ENCODE measurements at places on chromosomes 11 and 22. TPM values are rescaled to one million over a fixed set of nuclear protein-coding genes. Genes with fewer than 3 reads are reported as not detected.

CCDC81 gene
- 0.31 TPM for total RNA-seq

ALDH3B1 gene
- total RNA-seq, result 108 TPM

DNA sequence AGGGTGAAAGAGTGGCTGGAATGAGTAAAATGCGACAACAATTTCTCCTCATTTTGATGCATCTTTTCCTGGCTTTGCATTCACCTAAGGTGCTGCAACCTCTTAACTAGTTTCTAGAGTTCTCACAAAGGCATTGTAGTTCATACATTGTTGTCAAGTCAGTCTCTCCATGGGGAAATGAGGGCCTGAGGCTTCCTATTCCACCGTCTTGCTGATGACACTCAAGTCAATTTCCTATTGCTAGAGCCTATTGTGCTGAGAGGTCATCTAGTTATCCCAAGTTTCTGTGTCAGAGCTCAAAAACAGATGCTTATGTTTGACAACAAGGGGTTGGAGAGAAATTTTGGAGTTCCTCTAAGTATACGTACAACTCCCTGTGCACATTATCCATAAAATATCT lies 11.6 kb upstream of the MS4A6A start:
- DNase-seq, result no peak

DNA sequence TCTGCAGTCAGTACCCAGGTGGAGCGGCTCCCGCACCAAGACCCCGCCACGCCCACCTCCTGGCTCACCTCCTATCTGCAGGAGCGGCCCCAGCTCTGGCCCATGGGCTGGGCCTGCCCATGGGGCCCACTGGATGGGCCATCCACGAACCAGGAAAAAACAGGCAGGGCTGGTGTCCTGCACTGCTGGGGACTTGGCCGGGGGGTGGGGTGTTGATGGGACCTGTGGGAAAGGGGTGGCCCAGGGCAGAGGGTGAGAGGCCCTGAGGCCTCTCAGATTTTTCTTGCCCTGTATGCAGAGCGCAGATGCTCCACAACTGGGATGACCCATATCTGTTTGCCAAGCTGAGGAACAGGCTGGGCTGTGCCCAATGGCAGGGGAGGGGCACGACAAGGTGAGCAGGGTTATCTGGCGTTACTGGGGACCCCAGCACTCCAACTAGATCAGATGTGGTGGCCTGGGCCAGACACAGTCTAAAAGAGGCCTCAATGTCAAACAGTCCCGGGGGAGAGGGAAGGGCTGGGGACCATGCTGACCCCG lies 2.7 kb upstream of the PIM3 start:
- DNase-seq, result no peak

DNA sequence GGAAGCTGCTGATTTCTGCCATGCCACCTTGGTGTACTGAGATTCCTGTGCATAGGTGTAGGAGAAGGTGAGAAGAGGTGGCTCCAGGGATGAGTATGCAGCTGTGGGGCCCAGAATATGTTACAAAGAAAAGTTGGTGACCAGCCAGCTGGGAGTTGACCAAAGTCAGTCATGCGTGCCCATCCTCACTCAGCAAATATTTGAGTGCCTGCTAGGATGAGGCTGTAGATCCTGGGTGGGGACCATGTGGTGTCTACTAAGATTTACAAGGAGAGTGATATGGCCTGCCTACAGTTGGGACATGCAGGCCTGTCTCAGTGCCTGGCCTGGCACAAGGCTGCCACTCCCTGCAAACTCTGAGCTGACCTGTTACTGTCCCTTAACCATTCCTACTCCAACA lies 19.4 kb downstream of the RNF185 start:
- no peak for DNase-seq

DNA sequence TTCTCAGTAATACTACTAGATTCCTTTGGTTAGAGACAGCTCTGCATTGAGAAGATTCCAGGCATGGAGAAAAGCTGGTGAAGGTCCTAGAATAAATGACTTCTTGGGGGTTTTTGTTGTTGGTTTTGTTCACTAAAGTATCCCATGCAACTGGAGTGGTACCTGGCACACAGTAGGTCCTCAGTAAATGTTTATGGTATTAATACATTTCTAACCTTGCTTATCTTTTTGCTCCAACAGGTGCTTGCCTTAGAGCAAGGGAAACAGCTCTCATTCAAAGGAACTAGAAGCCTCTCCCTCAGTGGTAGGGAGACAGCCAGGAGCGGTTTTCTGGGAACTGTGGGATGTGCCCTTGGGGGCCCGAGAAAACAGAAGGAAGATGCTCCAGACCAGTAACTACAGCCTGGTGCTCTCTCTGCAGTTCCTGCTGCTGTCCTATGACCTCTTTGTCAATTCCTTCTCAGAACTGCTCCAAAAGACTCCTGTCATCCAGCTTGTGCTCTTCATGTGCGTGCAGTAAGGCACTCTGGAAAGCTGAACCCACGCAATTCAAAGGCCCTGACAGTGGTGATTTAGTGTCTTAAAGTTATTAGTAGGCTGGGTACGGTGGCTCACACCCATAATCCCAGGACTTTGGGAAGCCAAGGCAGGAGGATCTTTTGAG lies 2.0 kb downstream of the TMEM138 start:
- no peak for DNase-seq

GRCh38 chr11:116096272-116096995 lies 592.2 kb upstream of the CADM1 start:
- DNase-seq, result no peak

DNA sequence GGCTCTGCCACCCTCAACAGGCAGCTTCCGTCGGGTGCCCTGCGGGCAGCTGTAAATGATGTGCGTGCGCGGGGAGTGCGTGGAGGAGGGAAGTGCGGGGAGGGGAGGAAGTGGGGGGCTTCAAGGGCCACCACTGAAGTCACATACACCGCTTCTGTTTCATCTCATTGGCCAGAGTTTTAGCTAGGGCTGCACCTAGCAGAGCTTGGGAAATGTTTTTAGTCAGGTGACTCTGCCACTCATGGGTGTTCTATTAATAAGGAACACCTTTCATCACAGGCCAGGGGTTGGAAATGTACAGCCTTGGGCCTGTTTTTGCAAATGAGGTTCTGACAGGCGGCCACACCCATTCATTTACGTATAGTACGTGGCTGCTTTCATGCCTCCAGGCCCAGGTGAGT lies 14.6 kb downstream of the FAM118A start:
- DNase-seq, result no peak

DNA sequence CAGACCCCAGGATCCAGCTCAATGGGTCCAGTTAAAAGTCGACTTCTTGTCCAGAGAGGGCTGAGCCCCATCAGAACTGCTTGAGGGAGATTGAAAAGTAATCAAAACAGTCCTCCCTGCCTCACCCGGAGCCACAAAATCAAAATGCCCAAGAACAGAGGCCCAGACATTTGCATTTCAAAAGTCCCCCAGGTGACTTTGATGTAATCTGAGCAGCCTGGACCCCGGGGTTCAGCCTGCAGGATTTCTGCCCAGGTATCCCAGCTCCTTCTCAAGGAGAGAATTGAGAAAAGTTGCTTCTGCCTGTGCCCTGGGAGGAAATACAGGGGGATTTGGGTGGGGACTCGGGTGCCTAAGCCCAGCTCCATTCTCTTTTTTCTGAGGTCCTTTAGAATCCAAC lies 1385.0 kb downstream of the TBC1D22A start:
- no peak for DNase-seq

- no peak for DNase-seq
These were observed 90.3 kb upstream of the BARX2 start for GRCh38 chr11:129285402-129285786.

DNA sequence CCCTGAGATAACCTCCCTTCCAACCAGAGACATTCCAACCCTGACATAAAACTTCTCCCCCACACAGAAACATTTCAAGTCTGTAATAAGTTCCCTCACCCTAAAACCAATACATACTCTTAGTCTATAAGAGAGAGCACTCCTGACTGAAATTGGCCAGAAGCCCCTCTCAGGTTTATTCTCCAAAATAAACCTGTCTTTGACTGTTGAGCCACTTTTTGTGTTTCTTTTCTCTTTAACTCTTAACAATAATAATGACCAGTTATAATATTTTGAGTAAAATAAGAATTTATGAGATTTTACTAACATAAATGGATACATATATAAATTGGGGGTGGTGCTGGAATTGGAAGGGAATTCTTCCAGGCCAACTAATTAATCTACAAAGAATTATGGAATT lies 93.6 kb downstream of the GRM5 start:
- no peak for DNase-seq

Measured in HT-29 (cell line).